ENCODE measurements at places on chromosomes 13 and 19.

GRCh38 chr19:16834747-16835146 is 5.5 kb downstream of the SIN3B start:
- DNase-seq = no peak

DNA sequence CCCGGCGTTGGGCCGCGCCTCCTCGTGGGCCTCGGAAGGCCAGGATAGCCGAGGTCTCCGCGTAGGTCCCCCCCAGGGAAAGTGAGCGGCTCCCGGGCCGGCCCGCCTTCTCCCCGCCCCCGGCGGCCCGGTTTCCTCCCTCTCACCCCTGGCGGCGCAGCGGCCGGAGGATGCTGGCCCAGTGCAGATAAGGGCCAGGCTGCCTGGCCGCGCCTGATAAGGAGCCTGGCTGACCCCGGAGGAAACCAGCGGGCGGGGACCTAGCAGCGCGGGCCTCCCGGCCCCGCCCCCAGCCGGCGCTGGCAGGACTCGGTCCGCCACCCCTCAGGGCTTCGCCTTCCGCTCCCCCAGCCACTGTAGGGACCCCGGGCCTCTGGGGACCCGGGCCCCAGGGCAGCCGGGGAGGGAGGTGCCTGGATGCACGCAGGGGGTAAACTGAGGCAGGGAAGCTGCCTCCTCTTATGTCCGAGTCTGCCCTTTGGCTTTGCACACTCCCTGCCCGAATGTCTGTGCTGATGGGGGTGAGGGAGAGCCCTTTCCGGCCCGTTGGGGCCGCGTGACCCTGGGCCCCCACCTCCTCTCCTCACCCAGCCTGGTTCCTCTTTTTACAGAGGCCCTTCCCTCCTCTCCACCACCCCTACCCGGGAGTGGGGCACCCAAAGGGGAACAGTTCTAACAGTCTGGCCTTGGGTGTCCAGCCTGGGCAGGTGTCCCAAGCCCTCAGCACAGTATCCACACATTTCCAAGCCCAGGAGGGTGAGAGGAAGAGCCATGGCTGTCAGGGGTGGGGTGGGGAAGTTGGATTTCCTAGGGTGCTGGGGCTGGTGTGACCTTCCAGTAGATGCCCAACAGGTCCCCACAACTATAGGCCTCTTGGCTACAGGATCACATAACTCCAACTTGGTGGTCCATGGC is at the start of gene LYL1:
TSS of gene LYL1 (minus strand) at position 193 of the 915 bp plus-strand sequence. CDS start 1,687 bp downstream, outside the sequence.
- peak; percentile 78 for DNase-seq

DNA sequence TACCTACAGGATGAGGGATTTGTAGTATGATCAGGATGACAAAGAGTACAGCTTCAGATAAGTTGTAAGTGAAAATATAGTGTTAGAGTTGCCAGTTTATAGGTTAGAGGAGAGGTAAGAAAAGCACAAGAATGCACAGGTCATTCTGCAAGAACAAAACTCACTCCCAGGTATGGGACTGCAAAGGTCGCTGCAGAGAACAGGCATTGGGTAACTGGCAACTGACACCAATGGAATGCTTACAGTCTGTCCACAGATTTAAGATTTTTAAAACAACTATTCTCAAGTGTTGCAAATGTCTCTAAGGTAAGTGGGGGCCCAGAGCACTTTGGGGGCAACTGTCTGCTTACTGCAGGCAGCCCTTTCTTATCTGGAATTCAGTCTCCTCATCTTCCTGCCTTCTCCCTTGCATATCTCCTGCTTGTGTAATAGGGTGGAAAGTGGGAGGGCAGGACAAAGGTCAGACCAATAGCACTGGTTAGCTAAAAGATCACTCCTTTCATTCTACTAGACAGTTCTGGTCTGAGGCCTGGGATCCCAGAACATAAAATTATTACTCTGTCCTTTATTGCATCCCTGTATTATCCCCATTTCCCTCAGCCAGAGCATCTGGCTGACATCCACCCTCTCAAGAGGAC is 42.3 kb upstream of the ZNF726 start:
- no peak for DNase-seq

- no peak for DNase-seq
These were observed 10.1 kb upstream of the ZNF85 start for GRCh38 chr19:20912973-20913372.

GRCh38 chr13:36910545-36910944 is 9.5 kb downstream of the SMAD9 start:
- DNase-seq = no peak

DNA sequence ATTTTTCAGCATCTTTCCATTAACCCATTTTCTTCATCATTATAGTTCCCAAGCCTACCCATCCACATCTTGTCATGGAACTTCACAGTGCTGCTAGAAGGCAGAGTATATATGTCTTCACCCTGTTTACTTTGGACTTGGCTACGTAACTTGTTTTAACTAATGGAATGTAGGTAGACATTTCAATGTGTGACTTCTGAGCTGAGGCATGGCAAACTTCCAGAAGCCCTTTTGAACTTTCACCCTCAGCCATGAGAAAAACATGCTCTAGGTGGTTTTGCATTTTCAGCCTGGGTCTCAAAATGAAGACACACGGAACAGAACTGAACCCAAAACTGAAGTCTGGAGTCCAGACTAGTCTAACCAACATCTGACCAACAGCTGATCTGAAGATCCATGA is 3.2 kb downstream of the TEX30 start:
- no peak for DNase-seq

- no peak for DNase-seq
These were observed 11.1 kb downstream of the FTL start for GRCh38 chr19:48975947-48976847.

DNA sequence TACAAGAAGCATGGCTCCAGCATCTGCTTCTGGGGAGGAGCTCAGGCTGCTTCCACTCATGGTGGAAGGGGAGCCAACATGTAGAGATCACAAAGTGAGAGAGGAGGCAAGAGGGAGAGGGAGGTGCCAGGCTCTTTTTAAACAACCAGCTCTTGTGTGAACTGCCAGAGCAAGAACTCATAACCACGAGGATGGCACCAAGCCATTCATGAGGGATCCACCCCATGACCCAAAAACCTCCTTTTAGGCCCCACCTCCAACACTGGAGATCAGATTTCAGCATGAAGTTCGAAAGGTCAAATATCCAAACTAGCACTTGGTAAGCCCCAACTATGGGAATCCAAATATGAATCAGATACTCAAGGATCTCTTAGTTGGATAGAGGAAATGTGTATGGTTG is 131.2 kb downstream of the RXFP2 start:
- no peak for DNase-seq

GRCh38 chr13:72726726-72727416 is 558 bp downstream of the MZT1 start:
- DNase-seq = peak; percentile 22

DNA sequence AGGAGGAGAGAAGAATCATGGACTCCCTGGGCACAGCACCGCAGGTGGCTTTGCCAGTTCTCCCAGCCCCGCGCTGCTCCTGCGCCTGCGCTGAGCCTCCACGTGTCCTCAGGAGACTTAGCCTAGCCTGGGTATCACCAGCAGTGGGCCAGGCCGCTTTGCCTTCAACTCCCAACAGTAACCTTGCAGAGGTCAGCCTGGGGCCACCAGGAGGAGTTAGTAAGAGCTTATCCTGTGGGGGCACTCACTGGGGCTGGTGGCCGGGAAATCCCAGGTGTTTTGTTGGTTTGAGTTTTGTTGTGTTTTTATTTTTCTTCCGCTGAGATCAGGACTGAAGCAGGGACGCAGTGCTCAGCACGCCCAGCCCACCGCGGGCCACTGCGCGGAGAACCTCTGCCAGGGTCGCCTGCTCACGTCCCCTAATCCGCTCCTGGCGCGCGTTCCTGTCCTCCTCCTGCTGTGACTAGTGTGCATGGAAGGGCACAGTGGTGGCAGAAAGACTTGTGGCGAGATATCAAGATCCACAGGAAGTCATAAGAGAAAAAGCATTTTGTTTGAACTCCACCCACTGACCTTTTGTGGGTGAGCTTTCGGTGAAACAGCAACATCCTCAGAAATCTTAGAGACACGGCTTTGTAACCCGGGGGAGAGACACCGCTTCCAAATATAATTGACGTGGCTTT is 207.4 kb upstream of the RFC3 start:
- no peak for DNase-seq

DNA sequence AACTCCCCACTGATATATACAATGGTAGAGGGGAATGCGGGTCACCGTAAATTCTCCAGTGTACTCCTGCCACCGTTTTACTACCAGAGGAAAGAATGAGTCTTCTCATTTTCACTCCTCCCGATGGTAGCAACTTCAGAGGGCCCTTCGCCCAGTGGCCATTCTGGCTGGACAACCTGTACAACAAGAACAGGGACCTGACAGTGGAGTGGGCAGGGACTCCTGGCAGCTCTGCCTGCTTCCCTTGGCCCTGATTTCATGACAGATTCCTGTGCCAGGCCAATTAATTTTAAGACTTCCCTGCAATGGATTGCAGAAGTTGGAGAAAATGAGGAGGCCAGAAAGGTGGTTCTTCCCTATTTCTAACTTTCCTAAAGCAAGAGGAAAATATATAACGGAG is 148.9 kb downstream of the GPC6 start:
- no peak for DNase-seq

DNA sequence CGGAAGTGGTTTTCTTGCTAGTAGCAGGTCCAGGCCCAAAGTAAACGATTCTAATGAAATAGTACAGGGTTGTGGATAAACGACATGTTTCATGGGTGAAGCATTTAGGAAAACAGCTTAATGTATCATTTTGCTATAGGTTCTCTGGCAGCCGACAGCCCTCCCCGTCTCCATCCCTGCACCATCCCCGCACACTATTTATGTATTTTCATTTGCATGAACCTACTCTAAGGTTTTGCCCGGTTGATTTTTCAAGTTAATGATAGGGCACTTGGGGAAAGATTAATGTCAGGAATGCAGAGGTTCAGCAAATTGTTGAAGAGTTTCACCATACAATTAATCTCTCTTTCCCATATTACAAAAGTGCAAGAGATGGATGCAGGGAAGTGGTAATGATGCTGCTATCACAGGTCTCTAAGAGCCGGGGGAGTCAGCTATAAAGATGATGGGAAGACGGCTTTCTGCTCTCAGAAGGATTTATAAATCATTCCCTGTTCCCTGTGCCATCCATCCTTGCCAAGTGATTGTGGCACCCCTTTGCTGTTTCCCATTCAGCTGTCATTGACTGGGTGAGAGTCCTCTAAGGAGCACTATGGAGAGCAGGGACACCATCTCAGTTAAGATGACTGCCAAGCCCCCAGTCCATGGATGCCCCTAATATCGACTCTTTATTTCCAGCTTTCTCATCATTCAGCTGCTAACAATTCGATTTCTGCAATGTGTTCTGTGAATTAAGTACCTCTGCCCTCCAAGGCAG is 186.3 kb downstream of the IRS2 start:
- no peak for DNase-seq

DNA sequence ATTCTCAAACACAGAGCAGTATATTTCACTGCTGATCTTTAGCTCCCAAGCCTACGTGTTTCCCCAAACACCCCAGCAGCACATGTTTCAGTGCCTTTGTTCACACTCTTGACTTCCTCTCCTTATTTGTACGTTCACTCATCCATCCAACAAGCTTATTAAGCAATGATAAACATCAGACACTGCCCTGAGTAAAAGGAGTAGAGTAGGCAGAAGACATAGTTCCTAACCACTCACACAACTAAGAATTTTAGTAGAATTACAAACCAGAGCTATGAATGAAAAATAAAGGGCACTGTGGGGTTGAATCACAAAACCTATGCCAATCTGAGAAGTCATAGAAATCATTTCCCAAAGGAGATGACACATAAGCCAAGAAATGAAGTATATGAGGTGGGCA is 213.5 kb downstream of the DIAPH3 start:
- DNase-seq = no peak

GRCh38 chr13:113746143-113746525 is 12.9 kb upstream of the TMEM255B start:
- DNase-seq = no peak

DNA sequence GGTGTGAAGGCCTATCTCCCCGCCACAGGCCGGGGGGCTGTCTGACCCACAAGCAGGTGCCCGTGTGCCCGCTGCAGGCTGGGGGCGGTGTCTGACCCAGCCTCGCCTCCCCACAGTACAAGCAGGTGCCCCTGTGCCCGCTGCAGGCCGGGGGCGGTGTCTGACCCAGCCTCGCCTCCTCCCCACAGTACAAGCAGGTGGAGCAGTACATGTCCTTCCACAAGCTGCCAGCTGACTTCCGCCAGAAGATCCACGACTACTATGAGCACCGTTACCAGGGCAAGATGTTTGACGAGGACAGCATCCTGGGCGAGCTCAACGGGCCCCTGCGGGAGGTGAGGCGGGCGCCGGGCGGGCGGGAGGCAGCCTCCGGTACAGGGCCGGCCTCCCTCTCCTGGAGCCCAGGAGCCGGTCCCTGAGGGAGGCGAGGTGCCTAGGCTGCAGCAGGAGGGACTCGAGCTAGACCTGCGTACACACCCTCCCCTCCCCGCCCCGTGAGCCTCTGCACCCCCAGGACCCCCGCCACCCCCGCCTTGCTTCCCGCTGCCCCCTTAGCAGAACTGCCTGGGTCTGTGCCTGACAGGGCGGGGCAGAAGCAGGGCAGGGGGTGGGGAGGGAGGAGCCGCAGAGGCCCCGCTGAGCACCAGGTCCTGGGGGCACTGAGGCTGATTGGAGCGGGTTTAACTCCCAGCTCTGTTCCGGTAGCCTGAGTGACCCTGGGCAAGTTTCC is 20.6 kb downstream of the HCN2 start:
- DNase-seq = no peak

DNA sequence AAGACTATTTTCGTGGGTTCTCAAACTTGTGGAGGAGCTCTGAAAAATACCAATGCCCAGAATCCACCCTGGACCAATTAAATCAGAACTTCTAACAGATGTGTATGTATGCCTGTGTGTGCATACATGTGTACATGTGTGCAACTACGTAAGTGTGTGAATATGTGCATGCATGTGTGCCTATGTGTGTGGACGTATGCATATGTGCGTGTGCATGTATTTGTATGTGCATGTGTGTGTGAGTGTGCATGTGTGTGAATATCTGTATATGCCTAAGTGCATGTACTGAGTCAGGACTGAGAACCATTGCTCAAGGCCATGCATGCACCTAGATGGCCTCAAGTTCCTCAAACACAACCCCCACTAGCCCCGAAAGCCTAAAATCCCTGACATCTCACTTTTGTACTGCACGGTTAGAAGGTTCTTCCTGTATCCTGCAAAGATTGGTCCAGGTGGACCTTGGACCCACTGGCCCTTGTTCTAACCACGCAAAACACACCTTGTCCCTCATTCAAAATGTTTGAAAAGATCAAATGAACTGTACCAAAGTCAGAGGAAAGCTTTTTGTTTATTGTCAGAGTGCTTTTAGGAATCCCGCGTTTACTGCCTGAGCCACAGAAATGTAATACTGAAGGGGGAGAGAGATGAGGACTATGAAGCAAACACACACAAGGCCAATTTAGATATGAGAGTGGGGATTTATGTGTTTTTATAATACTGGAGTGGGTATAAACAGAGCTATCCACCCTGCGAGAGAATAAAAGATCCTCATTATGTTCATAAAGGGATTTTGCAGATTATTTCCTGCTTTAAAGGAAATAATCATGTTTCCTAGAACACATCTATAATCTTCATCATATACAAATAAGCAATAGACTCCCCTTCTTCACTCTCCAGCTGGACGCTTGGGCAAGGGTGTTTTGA is 39.1 kb downstream of the LATS2 start:
- no peak for DNase-seq

- no peak for DNase-seq
These were observed 87.8 kb downstream of the KLF12 start for GRCh38 chr13:74046431-74046830.
